ENCODE measurements at places on chromosomes 12 and 14. TPM values are rescaled to one million over a fixed set of nuclear protein-coding genes. Genes with fewer than 3 reads are reported as not detected.

DNA sequence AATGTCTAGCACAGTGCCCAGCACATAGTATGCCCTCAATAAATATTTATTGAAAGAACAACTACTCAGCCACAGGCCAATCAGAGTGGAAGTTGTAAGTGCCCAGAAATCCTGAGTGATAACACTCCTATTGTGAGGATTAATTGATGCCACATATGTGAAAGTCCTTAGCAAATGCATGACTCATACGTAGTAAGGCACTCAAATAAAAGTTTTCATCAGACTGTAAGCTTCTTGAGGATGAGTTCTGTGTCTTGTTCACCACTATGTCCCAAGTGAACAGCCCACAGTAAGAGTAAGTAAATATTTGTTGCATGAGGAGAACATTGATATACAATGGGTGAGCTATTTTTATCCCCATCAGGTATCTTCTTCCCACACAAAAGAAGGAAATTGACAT is 24.7 kb upstream of the ANO6 start:
- no peak for DNase-seq

DNA sequence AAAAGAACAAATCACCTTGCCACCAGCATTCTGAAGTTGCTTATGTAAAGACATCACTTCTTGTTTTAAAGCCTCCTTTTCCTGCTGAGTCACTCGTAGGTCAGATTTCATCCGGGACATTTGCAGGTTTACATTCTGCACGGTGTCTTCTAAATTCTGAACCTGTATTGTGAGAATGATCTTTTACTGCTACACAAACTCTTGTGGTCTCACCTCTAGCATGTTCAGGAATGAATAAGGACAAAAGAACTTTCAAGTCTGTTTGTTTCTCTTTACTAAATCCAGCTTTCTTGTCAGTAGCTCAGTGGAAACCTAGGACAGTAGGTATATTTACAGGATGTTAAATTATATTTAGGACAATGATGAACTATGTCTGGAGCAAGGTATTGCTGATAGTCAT is 73.5 kb upstream of the SAV1 start:
- DNase-seq, result no peak

DNA sequence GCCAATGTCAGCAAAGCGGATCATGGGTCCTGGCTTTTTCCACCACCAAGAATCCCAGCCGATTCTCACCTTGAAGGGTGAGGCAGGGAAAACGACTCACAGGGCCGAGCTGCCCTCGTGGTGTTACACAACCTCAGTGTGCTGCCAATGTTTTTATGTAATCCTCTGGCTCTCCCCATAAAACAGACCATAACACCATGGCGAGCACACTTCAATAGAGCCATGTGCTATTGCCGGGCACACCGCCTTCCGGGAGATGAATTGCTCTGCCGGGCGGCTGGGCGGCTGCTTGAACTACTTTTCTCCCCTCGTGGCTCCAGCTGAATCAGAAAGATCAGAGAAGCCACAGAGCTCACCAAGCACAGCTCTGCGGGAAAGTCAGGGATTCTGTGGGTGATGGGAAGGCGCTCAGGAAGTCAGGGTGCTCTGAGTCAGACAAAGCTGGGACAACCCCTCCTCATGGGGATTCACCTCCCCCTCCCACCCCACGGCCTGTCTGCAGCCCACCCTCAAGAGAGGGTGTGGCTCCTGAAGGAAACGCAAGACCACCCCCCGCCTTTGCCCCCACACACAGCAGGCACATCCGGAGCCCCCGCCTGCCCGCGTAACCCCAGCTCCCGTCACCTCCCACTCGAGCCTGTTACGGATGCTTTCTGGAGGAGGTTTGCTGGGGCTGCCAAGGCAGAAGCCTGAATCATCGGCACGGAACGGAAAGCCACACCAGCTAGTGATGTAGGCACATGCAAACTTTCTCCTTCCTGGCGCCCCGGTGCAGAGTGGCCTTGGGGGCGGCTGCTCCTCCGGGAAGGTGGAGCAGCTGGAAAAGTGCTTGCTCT is 1.8 kb downstream of the GALNT9 start:
- DNase-seq, result peak; percentile 62

GRCh38 chr12:70842942-70843341 is 77.6 kb downstream of the PTPRR start:
- DNase-seq, result no peak

DNA sequence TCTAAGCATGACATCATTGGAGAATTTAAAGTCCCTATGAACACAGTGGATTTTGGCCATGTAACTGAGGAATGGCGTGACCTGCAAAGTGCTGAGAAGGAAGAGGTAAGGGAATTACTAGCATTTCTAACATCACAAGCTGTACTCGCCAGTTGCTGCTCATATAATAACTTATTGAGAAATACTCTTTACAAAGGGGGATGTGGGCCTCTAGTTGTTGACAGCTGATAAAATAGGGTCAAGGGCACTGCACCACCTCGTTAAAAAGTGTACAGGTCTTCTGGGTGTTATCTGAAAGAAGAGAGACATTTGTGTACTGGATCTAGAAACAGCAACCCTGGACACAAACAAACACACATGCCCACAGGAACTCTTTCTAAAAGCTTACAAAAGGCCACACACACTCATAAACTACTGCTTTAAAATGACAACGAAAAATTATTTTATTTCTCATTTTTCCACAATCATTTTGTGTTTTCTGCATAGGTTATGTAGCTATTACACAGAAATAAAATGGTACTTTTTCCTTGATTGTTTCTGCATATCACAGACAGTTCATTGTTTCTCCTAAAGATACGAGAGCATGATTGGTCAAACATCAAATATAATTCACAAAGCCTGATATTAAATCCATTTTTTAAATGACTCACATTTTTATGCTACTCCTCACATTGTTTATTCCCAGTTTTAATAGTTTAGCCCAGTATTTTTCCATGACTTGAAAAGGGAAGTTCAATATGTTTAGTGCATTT is 391.1 kb downstream of the PAWR start:
- no peak for DNase-seq

DNA sequence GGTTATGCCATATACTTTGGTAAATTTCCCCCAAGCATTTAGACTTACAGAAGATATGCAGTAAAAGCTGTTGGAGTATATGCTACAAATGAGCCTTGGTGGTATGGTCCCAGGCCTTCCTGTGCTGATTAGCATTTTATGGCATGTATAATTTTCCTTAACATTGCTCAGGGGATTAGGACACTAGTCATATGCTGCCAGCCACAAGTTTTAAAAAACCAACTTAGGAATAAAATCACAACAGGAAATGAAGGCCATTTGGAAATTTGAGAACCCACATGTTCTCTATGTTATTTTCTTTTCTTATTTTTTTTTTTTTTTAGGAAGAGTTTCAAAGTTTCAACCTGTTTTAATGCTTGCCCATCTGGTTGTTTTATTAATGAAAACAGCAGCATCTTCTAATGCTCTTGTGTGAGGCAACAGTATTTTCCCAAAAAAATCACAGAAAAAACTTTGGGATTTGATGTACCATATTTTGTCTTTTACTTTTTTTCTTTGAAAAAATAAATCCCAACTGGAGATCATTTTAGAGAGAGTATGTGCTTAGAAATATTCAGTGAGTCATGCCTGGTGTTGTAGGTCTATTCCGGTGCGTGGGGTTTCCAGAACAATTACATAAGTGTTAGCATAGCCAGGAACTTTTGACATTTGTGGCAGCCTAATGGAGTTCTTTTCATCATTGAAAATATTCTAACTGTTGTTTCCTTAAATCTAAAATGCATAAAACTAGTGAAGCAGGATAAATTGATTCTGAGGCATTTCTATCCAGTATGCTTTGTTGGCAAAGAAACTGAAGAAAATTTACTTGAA is 21.7 kb upstream of the DUSP6 start:
- DNase-seq, result no peak

- no peak for DNase-seq
Measured at GRCh38 chr12:129825316-129825715, 78.5 kb downstream of the TMEM132D start.

DNA sequence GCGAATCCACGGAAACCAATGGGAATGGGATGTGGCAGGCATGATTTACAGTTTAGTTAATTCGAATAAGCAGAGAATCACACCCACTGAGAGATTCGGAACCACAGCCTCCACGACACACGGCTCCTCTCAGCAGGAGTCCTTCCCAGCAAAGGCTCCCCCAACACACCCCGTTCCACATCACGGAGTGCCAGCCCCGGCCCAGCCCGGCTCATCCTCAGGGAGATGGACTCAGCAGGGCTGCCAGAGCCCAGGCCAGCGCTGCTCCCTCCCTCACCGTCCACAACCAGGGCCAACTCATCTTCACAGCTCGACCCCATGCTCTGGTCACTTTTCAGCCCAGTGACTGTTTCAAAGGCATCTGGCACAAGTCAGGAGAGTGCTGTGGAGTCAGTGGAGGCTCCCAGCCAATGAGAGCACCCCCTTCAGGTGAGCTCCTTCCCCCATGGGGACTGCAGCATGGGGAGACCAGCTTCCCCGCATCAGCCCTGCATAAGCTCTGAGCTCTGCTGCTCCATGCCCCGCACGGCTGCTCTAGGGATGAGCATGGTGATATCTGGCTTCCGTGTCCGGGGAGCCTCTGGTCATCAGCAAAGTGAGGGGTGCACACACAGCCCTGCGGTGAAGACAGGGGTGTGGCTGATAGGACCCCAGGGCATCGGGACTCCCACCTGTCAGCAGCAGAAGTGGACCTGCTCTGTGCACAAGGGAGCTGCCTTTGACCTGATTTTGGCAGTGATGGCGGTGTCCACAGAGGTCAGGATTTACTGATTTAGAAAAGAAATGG is 238.8 kb upstream of the SFSWAP start:
- DNase-seq, result no peak

Gene EEF1AKMT3
- total RNA-seq, result 1.9 TPM

Gene KLRC2
- not detected for total RNA-seq

Gene TAS2R10
- not detected for total RNA-seq

Gene PPP1R3E
- 3.9 TPM for total RNA-seq
